Osteoblast (primary cell): ENCODE measurements at places on chromosomes 7 and 10. TPM values are rescaled to one million over a fixed set of nuclear protein-coding genes. Genes with fewer than 3 reads are reported as not detected.

DRGX gene
- total RNA-seq: under 0.01 TPM in 1 of 2 replicates, not detected in the other

- H3K27ac ChIP-seq: no peak overlapping the region
- no peaks in the 10 kb centered on the region for H3K4me1 ChIP-seq
- no peaks in the 10 kb centered on the region for H3K36me3 ChIP-seq
These were observed 290.1 kb upstream of the KIAA1217 start for GRCh38 chr10:23918839-23919238.

GRCh38 chr10:11227103-11227502, 209.4 kb downstream of the CELF2 start:
- no peaks in the 10 kb centered on the region for H3K4me1 ChIP-seq
- H3K36me3 ChIP-seq: no peaks in the 10 kb centered on the region
- H3K27me3 ChIP-seq: no peaks in the 10 kb centered on the region
- H3K27ac ChIP-seq: no peak overlapping the region
- H3K4me3 ChIP-seq: no peak overlapping the region

GRCh38 chr10:109892117-109892516, 31.2 kb downstream of the XPNPEP1 start:
- DNase-seq: no peak
- peaks cover 15% of the 10 kb centered on the region for H3K36me3 ChIP-seq
- no peak overlapping the region for H3K4me3 ChIP-seq
- peaks cover 75% of the 10 kb centered on the region for H3K4me1 ChIP-seq
- no peaks in the 10 kb centered on the region for H3K27me3 ChIP-seq

- peaks cover 17% of the 10 kb centered on the region for H3K27me3 ChIP-seq
- no peak overlapping the region for H3K4me3 ChIP-seq
- no peaks in the 10 kb centered on the region for H3K36me3 ChIP-seq
These were observed 201.0 kb downstream of the FRMD4A start for GRCh38 chr10:14129770-14130169.
